ENCODE measurements at places on chromosomes 5 and 9. TPM values are rescaled to one million over a fixed set of nuclear protein-coding genes. Genes with fewer than 3 reads are reported as not detected.

Gene PRRX2
- 0.77 TPM for polyA plus RNA-seq

Gene PTCD2
- polyA plus RNA-seq = 3.3 TPM

Gene CRHBP
- polyA plus RNA-seq = 3.7 TPM

Gene F2RL1
- polyA plus RNA-seq = 1.8 TPM

Gene CSF2
- not detected for polyA plus RNA-seq

Gene SLC9A3
- 1.7 TPM for polyA plus RNA-seq

Gene PCDHGA6
- polyA plus RNA-seq = 4.2 TPM

Gene FCN2
- not detected for polyA plus RNA-seq

Gene PCDHGB1
- 1.1 TPM for polyA plus RNA-seq

Gene GABRA1
- polyA plus RNA-seq = not detected

Gene EGFLAM
- polyA plus RNA-seq = 37.5 TPM

Gene BAAT
- polyA plus RNA-seq = not detected

Gene TAL2
- 0.45 TPM for polyA plus RNA-seq

Gene TAF11L5
- polyA plus RNA-seq = not detected

Gene CDKN2A
- polyA plus RNA-seq = 1.0 TPM

Gene TUSC1
- 22.4 TPM for polyA plus RNA-seq

Gene NPM1
- polyA plus RNA-seq = 2,200 TPM

Gene PCDHB3
- polyA plus RNA-seq = 1.4 TPM

Gene SPINK7
- polyA plus RNA-seq = not detected

Gene ARID3C
- 0.07 TPM for polyA plus RNA-seq

Gene LEAP2
- polyA plus RNA-seq = 1.3 TPM

Gene SPATA6L
- 0.69 TPM for polyA plus RNA-seq

Gene OR1N1
- not detected for polyA plus RNA-seq

Gene PWWP2A
- 20.5 TPM for polyA plus RNA-seq

Gene CBY3
- not detected for polyA plus RNA-seq

Gene UGCG
- 13.1 TPM for polyA plus RNA-seq

Gene PRSS3
- polyA plus RNA-seq = not detected

Gene RIMOC1
- 17.6 TPM for polyA plus RNA-seq

Gene HSDL2
- polyA plus RNA-seq = 51.9 TPM
